ENCODE measurements at places on chromosomes 6 and 20. TPM values are rescaled to one million over a fixed set of nuclear protein-coding genes. Genes with fewer than 3 reads are reported as not detected.

Gene CFAP61
- not detected for polyA plus RNA-seq

Gene HLA-DRA
- 0.99 TPM for polyA plus RNA-seq

GRCh38 chr6:106924694-106925523 lies 49.6 kb downstream of the CD24 start:
- no peak for DNase-seq

Gene TFB1M
- polyA plus RNA-seq, result 18.0 TPM

Gene WFDC10B
- not detected for polyA plus RNA-seq

GRCh38 chr20:25286917-25287316 lies 39.0 kb downstream of the PYGB start:
- DNase-seq, result no peak

DNA sequence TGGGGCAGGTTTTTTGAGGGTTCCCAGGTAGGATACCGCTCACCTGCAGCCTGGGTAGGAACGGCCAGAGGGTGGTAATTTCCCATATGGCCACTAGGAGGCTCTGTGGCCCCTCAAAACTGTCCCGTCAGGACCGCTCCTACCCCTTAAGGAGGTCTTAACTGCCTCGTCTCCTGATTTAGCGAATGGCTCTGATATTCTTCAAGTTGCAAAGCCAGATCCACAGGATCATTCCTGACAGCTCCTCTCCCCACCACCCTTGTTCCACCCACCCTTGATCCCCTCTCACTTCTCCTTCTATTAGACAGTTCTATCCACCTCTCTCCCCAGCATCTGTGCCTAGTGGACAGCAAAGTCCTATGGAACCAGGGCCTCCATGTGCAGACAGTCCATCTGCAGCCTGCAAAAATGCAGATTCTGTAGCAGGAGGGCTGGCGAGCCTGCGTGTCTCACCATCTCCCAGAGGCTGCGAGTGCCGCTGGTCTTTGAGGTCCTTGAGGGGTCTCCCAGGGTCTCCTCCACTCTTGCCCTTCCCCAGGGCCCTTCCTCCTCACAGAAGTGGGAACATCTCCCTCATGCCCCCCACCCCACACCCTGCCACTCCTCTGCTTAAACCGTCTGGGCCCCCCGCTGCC lies 34.3 kb upstream of the ZBP1 start:
- peak; percentile 55 for DNase-seq

- DNase-seq, result peak; percentile 76
These were observed 42.8 kb downstream of the MRPL14 start for GRCh38 chr6:44084231-44085014.

GRCh38 chr20:51275181-51275580 lies 252.3 kb upstream of the KCNG1 start:
- no peak for DNase-seq

Gene CALHM5
- 8.3 TPM for polyA plus RNA-seq

GRCh38 chr20:63458170-63459069 lies 14.0 kb downstream of the KCNQ2 start:
- no peak for DNase-seq

Gene PKIB
- polyA plus RNA-seq, result 4.4 TPM

DNA sequence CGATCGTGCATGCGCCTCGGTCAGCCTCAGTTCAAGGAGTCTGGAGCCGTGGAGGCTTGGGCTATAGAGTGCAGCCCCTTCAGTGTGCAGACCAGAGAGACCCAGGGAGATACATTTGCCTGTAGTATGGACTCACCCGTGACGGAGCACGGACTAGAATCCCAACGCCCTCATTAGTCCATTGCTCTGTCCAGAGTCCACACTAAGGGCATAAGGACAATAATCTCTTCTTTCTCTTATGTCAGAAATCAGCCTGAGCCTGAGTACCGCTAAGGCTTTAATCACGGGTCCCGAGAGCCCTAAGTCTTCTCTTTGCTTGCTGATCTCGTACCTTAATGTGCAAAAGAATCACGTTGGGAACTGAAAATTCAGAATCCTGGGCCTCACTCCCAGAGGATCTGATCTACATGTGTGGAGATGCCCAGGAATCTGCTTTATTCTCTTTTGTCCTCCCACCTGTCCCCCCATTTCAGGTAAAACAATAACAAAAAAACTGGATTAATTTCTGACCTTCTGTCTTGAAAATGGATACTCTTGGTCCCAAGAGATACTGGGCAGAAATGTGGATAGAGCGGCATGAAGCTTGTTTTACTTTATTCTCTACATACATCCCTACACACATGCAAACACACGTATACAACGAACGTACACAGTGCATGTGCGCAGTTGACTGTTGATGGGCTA lies 671 bp downstream of the BPHL start:
- DNase-seq, result peak; percentile 35

DNA sequence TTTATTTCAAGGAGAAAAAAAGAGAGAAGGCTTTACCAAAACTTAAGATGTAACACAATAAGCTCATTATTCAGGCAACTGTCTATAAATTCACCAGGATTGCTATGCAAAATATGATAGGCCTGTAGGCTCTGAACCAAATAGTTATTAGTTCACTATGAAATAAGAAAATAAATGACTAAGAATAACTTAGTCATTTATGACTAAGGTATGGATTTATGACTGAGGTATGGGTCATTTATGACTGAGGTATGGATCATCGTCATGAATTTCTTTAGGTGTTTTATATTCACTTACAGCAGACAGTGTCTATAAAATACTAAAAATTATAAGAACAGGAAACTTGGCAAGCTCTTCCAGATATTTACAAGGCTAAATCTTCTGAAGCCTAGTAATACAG lies 52.1 kb upstream of the SNX9 start:
- DNase-seq, result peak; percentile 17

- DNase-seq, result no peak
These were observed 12.0 kb upstream of the HFE start for GRCh38 chr6:26075063-26075717.

Gene PBOV1
- not detected for polyA plus RNA-seq

Gene SLC32A1
- polyA plus RNA-seq, result not detected

Gene FNDC11
- polyA plus RNA-seq, result 0.22 TPM

GRCh38 chr6:136927292-136927691 lies 5.2 kb downstream of the SLC35D3 start:
- DNase-seq, result no peak

GRCh38 chr6:30102414-30102969 lies 10.4 kb downstream of the TRIM31 start:
- DNase-seq, result no peak

GRCh38 chr20:47117773-47118172 lies 223.1 kb downstream of the EYA2 start:
- DNase-seq, result peak; percentile 32

Gene HAO1
- not detected for polyA plus RNA-seq

GRCh38 chr6:83696674-83697073 lies 12.2 kb downstream of the SNAP91 start:
- DNase-seq, result no peak

- DNase-seq, result no peak
These were observed 437.8 kb downstream of the CDH26 start for GRCh38 chr20:60395991-60396390.

- DNase-seq, result no peak
These were observed 73.5 kb downstream of the TMEM242 start for GRCh38 chr6:157249826-157250225.

Gene ARMH2
- polyA plus RNA-seq, result not detected

Gene PRR18
- polyA plus RNA-seq, result 0.01 TPM

DNA sequence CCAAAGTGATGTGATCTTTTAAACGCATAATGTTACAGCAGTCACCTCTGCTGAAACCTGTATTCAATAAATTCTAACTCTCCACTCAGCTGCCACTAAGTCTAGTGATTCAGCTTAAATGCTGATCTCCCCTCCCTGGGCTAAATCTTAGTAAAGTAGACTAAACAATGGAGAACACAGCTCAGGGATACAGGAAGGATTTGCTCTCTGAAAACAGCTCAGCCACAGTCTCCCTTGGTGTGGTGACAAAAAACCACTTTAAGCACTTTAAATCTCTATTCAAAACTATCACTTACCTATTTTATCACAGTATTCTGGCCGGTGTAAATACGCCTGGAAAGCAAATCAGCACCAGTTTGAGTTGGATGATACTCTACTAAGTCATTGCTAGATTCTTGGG lies 130.6 kb downstream of the RFX6 start:
- no peak for DNase-seq

Data from fibroblast of lung (primary cell).